ENCODE measurements at places on chromosomes 4 and X.
A peak's percentile ranks its signal among the peaks of the same experiment; 100 is the strongest.

GRCh38 chrX:52865343-52865998 is 2.4 kb downstream of the XAGE3 start:
- no peak for DNase-seq

GRCh38 chr4:2288051-2288541 is 26.2 kb upstream of the MXD4 start:
- no peak for DNase-seq

DNA sequence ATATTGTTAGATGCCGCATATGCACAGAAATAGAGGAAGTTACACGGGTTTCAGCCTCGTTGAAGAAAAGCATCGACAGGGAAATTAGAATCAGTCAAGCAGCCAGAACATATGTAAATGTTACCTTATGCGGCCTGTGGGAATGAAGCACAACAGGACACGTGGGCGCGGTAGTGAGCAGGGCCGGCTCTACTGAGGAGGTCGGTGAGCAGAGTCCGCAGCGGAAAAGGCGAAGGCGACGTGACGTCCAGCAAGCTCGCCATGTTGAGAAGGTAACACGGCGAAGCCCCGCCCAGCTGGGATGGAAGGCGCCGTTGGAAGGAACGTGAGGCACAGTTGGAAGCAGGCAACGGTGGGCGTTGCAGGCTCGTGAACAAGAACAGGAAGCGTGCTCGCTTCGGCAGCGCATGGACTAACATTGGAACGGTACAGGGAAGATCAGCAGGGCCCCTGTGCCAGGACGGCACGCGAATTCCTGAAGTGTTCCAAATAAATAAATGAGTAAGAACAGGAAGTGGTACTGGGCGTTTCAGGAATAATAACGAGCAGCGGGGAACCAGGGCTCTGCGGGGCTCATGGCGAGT is 54.6 kb downstream of the MTNR1A start:
- DNase-seq = no peak

GRCh38 chr4:81424816-81425755 is 46.6 kb downstream of the RASGEF1B start:
- DNase-seq = no peak

DNA sequence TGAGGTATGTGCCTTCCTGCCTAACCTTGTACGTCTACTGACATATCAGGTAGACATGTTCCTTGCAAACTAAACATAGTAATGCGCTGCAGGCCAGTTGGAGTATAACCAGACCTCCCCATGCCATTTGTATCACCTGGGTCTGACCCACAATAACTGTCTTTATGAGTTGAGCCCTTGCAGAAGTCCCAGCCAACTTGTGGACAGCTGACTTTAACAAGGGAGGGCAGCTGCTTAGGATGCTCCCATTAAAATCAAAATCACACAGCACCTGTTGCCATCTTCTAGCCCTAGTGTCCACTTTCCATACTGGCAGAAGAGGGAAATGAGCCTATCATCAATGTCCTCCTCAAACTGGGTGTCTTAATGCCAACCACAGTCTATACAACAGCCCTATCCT is 41.6 kb downstream of the KANTR start:
- DNase-seq = no peak

DNA sequence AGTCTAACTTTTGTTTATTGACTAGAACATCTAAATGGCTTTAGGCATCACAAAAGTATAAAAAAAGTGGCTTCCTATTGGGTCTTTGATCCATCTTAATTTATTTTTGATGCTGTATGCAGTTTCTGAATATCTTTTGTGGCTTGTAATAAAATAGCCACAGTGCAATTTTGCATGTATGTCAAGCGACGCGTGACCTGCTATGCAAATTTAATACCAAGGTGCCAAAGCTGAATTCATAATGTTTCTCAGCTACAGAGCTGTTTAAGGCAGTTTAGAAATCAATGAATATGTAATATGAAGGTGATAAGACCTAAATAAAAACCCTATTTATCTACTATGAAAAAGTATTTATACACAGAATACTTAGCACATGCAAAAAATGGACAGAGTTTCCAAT is 197.8 kb downstream of the AFF2 start:
- DNase-seq = no peak

- no peak for DNase-seq
These were observed 19.0 kb upstream of the CWH43 start for GRCh38 chr4:48967101-48967500.

GRCh38 chrX:97931586-97931985 is 1047.9 kb downstream of the RPA4 start:
- no peak for DNase-seq

GRCh38 chr4:137700751-137701150 is 168.5 kb upstream of the PCDH18 start:
- DNase-seq = no peak

- no peak for DNase-seq
These were observed 57.2 kb downstream of the SCML2 start for GRCh38 chrX:18297251-18297650.

- DNase-seq = no peak
These were observed 4.4 kb upstream of the ZFP92 start for GRCh38 chrX:153406903-153407302.

DNA sequence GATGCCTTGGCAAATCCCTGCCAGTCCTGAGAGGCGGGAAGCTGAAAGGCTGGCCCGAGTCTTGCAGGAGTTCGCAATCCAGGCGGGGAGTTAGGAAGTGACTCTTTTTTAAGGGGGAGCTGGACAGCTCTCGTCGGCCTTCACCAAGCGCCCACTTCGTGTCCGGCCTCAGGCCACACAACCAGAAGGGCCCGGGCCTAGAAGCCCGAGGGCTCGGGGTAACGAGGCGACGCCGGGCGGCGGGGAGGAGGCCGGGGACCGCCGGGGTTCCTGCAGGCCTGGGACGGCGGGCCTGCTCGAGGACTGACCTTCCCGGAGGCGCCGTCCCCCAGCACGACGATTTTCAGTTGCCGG is 395 bp downstream of the RAB28 start:
- DNase-seq = peak; percentile 1

DNA sequence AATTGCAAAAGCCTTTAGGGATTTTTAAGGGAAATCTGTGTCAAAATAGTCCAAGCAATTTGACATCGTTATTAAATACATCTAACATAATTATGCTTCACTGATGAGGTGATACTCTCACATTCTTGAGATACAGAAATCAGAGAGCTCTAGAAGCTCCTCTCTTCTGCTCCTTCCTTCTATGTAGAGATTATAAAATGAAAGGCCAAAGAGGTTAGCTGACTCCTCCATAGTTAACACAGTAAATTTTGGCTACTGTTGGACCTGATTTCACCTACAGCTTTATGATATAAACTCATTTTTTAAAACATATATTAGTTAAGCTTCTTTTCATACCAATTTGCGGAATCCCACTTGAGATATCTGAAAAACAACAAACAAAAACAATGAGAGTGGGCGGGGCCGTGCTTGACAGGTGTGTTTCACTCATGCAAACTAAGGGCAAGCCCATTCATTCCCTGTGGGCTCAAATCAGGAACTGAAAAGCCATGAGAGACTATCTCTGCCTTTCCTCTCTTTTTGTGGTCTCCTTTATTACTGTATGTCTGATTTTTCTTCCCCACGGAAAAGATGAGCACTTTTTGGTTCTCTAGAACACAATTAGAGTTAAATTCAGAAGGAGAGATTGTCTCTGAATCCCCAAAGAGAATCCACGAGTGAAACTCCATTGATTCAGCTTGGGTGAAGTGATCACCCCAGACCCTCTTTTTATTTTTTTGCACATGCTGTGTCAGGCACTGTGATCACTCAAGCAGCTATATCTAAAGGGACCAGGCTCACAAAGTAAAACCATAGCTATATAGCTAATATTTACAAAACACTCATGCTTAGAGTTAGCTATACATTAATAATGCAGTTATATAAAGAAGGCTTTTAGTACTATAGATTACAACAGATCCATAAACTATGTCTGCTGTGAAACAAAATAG is 566.3 kb downstream of the IL15 start:
- DNase-seq = no peak

DNA sequence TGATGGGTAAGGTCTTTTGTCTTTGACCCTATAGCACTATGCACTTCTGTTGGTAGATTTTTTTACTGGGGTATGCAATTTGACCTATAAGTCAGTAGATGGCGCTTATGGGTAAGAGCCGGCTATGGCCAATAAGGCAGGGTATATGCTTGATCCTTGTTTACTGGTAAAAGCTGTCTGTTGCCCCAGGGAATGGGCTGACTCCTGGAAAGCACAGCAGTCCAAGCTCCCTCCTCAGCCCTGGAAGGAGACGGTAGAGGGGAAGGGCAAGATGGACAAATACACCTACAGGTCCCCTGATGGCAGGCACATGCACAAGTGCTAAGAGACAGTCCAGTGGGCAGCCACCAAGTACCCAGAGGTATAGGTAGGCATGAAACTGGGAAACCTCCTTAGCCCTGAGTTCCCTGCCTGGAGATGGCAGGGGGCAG is 63.7 kb downstream of the ADAMTS3 start:
- DNase-seq = no peak

DNA sequence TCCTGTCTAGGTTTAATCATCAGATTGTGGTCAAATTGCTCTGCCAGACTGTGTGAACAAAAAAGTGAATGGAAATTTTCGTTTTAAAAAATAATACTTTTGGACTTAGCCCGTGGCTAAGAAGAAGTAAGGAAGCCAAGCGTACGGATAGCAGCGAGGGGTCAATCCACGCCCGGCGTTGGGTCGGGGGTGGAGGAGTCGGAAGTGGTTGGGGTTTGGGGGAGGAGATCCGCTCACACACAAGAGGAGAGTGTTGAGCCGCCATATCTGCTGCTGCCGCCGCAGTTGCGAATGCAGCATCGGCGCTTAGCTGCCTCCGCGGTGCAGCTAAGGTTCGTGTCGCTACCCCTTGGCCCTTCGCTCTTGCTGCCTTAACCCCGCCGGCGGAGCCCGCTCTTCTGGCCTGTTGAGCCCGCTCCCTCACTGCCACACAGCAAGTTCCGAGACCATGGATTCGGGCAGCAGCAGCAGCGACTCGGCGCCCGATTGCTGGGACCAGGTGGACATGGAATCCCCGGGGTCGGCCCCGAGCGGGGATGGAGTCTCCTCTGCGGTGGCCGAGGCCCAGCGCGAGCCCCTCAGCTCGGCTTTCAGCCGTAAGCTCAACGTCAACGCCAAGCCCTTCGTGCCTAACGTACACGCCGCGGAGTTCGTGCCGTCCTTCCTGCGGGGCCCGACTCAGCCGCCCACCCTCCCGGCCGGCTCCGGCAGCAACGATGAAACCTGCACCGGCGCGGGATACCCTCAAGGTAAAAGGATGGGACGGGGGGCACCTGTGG is at the start of gene GSPT2:
Gene GSPT2, plus strand, starts transcription at position 264 of the 779 bp plus-strand sequence. Its CDS starts 185 bp downstream, at position 449.
- DNase-seq = peak; percentile 11
